ENCODE measurements at places on chromosomes 3 and 15.

- peak; percentile 84 for DNase-seq
Observed at GRCh38 chr3:14451844-14452739, 49.7 kb downstream of the SLC6A6 start.

GRCh38 chr3:32544894-32545293 lies 25.8 kb downstream of the DYNC1LI1 start:
- DNase-seq = no peak

DNA sequence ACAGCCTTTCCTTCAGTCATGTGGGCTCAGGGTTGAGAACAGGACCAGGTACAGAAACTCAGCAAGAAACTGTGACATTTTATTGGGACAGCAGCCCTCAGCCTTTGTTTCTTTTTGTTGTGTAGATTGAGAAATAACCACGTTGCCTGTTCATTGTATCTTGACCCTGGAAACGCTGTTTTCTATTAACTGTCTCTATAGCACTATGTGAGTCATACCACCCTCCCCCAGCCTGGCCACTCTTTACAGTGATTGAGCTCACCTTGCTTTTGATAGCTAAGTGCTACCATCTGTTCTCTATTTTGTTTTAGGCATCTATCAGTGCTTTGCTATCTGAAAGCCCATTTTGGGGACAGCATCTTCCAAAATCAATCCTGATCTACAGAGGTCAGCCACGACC lies 127.9 kb downstream of the CD47 start:
- no peak for DNase-seq

- no peak for DNase-seq
Observed at GRCh38 chr3:152192936-152193672, 75.6 kb upstream of the MBNL1 start.

GRCh38 chr3:115217292-115217677 lies 70.2 kb upstream of the ZBTB20 start:
- no peak for DNase-seq

GRCh38 chr15:67372986-67373675 lies 118.5 kb downstream of the IQCH start:
- no peak for DNase-seq

GRCh38 chr3:195850857-195851543 lies 39.3 kb upstream of the MUC4 start:
- DNase-seq = peak; percentile 92

DNA sequence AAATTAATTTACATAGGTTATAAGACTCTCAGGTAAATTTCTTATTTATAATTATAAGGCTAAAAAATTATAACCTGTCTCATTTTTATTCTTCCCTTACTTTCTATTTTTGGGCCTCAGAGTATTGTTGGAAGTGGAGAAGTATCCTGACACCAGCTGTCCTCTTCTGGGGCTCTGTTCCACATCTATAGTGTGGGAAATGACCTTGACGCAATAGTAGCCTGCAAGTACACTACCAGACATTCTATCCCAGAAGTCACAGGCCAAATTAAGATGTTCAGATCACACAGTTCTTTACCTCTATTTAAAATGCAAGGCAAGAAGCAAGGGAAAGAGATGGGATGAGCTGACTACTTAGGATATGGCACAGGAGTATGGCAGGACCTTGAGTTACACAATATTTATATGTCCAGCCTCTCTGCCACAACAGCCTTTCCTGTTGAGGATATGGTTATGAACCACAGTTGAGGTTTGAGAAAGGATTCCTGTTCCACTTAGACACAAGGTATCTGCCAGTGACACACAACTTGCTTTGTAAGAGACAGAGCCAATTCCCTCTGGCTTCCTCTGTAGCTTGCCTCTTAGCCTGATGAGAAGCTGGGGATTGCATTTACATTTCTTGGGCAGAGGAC lies 158.0 kb upstream of the IL12A start:
- no peak for DNase-seq

DNA sequence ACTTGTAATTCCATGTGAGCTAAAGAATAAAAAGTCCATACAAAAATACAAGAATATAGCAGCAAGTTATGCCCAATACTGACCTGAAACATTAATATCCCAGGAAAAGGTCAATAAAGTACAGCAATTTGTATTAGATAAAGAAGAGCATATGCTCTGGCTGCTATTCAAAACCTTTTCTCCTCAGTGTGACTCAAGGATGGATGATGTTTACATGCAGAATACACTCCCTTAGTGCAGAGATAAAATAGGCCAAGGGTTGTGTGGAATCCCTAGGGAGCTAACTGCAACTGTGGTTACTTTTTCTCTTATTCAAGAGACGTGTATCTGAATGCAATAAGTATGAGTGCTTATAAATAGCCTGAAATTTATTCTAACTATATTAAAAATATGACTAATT lies 78.7 kb downstream of the SLC9A9 start:
- no peak for DNase-seq

DNA sequence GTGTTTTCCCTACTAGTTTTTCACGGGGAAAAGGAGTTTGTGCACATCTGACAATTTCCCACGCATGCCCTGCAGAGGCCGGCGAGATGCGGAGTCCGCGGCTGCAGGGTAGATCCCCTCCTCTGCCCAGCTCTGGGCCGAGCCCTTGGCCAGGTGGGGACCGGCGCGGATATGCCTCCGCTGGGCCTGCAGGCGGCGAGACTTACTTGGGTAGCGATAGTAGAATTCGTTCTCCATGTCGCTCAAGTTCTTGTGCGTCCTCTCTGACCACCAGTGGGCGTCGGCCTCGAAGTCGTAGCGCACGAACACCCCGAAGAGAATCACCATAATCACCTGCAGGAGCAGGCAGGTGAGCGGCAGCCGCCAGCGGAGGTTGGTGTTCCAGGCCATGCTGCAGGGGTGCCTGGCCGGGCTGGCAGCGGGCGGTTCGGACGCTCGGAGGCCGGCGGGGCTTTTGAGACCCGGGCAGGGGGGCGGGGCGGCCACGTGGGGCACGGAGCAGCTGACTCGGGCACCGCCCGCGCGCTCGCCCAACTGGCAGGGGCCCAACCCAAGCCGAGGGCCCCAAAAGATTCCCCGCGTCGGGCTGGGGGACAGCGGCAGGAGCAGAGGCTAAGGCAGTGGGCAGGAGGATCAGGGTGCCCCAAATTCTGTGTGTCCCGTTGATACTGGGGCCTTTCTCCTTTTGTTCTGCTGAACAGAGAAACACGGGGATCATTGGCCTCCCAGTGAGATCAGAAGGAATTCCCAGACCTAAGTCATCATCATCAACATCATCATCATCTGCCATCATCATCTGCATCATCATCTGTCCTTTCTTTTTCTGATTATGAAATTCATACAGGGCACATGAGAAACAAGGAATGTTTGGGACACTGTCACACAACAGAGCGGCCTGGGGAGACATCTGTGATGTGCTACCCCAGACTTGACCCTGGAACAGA lies at the start of gene RHCG:
RHCG (minus strand) TSS at position 429 of the 944 bp plus-strand sequence; CDS start at position 390, 39 bp downstream.
- no peak for DNase-seq

- DNase-seq = no peak
Observed at GRCh38 chr3:80688814-80689213, 921.0 kb upstream of the ROBO1 start.

- no peak for DNase-seq
Observed at GRCh38 chr3:104005815-104006214, 1360.9 kb upstream of the ALCAM start.

DNA sequence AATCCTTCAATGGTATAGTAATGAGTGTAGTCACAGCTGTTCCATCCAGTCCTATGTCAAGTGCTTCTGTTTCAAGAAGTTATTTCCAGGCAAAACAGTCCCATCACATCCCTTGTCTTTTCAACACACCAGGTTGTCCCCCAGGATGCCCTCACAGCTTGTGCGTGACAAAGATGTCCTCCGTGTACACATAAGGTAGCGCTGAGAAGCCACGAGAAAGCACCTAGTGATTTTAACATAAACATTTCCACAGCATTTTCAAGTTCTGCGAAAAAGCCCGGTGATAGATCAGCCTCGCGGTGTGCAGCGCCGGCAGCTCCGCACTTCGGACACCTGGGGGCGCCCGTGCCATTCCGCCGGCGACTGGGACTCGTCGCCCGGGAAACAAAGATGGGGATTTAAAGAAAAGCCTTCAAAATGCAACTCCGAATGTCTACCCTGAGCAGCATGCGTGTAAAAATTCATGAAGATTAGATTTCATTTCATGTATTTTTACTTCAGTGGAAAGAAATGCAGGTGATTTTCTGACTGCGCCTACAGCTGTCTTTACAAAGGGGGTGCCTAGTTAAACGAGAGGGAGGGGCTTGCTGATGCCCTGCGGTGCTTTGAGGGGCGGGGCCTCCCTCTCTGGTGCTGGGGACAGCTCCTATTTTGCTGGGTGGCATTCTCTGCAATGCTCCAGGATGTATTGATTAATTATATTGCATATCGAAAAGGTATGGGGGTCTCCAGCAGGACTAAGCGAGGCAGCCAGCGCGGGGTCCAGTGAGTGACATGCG lies 49.9 kb downstream of the KY start:
- peak; percentile 77 for DNase-seq

DNA sequence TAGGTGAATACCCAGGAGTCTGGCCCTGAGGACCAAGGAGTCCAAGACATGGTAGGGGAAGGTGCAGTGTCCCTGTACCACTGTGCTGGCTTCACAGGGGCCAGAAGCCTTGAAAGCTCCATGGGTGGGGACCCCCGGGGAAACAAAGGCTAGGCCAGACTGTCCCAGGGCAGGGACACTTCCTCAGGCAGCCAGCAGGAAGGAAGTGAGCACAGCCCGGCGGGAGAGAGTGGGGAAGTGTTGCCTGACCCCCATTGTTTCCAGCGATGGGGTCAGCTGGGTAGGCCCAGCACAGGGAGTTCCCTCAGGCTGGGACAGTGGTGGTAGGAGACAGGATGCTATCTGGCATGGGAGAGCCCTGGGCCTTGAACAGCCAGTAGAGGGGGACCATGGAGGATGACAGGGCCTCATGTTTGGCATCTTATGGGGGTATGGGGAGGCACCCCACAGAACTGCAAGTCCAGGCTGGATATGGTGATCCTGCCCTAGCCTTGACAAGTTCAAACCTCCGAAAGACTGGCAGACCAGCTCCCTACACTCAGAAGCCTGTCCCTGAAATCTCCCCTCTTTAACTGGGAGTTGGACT lies 1.2 kb upstream of the HYAL2 start:
- no peak for DNase-seq

DNA sequence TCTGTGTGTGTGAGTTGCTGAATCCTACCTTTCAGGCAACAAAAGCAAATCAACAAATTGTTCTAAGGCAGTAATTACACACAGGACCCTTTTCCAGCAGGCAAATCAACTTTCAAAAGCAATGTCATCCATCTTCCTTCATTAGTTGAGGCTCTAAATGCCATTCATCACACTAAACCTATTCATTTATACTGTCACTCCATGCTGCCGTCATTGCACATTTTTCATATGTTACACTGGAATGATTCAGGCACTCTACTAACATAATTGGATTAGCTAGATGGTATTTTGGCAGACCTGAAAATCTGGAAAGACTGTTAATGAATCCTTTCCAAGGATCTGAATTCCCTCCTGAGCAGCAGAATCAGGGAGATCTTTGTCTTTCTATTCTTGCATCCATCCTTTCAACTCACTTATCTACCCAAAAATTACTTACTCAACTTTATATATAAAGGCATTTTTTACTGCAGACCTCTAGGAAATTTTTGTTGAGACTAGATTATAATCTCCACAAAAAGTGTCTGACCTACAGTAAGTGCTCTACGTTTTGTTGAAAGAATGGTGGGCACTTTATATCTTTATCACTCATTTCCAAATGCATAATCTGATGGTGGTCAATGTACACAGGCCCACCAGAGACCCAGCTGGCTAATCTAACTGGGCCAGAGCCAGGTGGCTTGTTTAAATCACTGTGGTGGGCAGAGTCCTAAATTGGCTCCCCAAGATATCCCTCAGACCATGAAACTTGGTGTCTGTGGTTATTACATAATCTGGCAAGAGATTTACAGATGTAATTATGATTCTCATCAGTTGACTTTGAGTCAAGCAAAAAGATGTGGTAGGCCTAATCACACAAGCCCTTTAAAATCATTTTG lies 25.0 kb downstream of the MIX23 start:
- no peak for DNase-seq

DNA sequence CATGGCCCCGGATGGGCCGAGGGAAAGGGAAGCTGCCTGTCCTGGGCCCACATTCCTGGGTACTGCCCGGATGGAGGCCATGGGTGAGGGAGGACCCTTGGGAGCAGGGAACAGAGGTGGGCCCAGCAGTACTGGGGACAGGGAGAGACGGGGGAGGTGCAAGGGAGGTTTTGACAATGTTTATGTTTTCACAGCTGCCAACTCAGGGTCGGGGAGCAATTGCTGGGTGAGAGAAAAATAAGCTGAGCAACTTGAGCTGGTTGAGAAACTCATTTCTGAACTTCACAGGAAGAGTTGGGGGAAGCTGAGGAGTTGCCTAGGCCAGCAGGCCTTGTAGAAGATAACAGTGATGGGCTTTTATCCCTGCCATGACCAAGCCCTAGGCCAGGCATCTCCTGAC lies 11.1 kb upstream of the TSPAN3 start:
- no peak for DNase-seq

DNA sequence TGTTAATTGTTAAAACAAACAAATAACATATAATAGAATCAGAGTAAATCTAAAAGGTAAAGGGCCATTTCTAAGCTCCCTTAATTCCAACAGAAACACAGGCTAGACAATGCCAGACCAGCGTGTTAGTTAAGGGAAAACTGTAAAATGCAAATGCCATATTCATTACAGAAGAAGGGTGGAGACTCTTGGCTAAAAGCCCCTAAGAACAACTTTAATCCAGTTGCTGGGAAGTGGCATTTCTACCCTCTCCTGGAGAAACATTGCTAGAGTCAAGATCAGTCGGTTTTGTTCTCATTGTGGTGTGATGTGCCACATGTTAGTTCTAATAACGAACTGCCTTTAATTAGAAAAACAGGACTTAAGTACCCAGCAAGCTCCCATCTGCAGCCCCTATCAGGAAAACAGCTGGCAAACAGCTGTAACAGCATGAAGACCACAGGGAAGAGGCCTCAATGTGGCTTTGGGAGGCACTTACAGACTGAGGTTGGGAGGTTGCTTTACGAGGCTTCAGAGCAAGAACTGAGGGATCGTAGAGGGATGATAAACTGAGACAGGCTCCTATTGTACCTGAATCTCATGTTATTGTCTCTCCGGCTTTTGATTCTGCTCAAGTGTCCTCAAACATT lies 1134.8 kb downstream of the ROBO1 start:
- no peak for DNase-seq

GRCh38 chr15:91318931-91319330 lies 218.9 kb downstream of the SV2B start:
- no peak for DNase-seq

- DNase-seq = no peak
Observed at GRCh38 chr3:82938821-82939328, 1177.4 kb upstream of the GBE1 start.

- DNase-seq = no peak
Observed at GRCh38 chr3:140568842-140569520, 108.9 kb upstream of the TRIM42 start.

GRCh38 chr3:71432044-71432975 lies 151.2 kb downstream of the FOXP1 start:
- no peak for DNase-seq

Data from H54 (cell line).